ENCODE measurements at places on chromosomes 13 and 19.

DNA sequence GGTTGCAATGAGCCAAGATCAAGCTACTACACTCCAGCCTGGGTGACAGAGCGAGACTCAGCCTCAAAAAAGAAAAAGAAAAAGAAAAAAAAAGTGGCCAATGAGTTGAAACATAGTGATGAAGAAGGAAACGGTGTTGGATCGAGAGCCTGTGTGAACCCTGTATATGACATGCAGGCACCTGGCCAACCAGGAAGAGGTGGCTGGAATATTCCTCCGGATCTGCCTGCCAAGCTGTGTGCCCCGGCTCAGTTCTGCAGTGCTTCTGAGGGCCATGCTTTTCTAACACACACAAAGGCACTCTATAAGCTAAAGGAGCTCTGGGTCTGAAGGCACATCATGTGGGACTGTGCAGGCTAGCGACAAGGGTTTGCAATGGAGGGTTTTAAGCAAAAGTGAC, 3.7 kb upstream of the ZNF444 start:
- DNase-seq: no peak

- no peak for DNase-seq
Observed at GRCh38 chr13:38755793-38756192, 68.9 kb downstream of the FREM2 start.

- DNase-seq: no peak
Observed at GRCh38 chr13:32173881-32174280, 141.3 kb downstream of the ZAR1L start.

- DNase-seq: peak; percentile 79
Observed at GRCh38 chr19:16584248-16585093, 12.3 kb upstream of the SLC35E1 start.

DNA sequence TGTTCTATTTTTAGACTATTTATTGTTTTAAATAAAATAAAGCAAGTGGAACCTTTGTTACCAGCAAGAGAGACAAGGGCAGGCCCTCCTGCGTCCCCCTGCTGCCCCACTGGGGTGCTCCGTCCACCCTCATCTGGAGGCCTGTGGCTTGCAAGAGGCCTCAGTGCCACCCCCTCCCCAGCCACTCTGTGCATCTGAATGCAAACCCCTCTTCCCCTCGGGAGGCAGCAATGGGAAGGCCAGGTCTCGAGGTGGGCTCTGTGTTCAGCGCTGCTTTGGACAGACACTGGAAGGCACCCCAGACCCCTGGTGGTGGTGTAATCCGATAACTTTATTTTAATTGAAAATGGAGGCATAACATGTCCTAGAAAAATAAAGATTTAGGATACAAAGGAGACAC, 4.6 kb downstream of the SIX5 start:
- no peak for DNase-seq

DNA sequence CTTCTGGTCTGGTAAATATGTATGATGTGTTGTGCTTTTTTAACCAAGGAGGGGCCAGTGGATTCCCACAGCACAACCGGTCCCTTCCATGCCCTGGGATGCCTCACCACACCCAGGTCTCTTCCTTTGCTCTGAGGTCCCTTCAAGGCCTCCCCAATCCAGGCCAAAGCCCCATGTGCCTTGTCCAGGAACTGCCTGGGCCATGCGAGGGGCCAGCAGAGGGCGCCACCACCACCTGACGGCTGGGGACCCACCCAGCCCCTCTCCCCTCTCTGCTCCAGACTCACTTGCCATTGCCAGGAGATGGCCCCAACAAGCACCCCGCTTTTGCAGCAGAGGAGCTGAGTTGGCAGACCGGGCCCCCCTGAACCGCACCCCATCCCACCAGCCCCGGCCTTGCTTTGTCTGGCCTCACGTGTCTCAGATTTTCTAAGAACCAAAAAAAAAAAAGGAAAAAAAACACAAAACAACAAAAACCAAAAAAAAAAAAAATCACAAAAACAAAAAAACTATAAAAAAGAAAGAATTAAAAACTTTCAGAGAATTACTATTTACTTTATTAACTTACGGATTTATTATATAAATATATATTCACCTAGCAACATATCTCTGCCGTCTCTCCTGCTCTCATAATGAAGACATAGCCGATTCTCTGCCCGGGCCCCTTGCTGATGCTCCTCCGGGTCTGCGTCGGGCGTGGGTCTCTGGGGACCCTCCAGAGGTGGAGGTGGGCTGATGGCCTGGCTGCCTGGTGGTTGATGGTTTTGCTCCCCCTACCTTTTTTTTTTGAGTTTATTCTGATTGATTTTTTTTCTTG, 14.4 kb downstream of the CAPN12 start:
- DNase-seq: peak; percentile 82

DNA sequence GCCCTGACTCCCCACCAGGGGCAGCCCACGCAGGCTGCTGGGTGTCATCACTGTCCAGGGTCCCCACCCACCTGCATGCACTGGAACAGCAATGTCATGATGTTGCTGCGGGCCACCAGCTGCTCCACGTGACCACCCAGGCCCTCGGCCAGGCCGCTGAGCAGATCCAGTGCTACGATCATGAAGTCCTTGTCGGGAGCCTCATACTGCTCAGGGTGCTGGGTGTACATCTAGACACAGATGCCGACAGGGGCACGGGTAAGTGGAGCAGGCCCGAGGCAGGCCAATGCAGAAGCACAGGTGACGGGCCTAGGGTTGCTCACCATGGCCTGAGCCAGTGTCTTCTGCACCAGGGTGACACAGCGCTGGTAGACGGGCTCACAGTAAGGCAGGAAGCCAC, 8.7 kb upstream of the FBXW9 start:
- no peak for DNase-seq

- DNase-seq: peak; percentile 16
Observed at GRCh38 chr13:112790735-112791641, 101.2 kb downstream of the ATP11A start.

GRCh38 chr13:110923777-110924638, 9.1 kb upstream of the ANKRD10 start:
- DNase-seq: no peak
